HT-29 (cell line): ENCODE measurements at places on chromosomes 3 and 15.

DNA sequence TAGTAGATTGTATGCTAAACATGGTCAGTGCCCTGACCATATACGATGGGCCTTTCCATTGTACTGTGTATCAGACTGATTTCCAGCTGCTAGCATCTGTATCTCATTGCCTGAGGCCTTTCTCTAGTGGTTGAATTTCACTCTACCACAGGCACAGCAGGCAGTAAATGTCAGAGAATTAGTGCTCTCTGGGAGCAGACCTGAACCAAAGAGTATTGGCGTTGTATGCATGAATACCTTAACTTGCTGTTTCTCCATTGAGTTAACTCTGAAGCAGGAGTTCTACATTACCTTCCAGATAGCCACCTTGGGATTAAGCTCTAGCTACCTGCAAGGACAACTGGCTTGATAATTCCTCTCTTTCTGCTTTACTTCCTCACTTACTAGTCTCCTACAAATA, 439.2 kb upstream of the EPHA3 start:
- no peak for DNase-seq

- no peak for DNase-seq
Observed at GRCh38 chr3:50525191-50525910, 21.9 kb upstream of the CACNA2D2 start.

- DNase-seq = no peak
Observed at GRCh38 chr3:20378315-20378714, 192.3 kb upstream of the SGO1 start.

DNA sequence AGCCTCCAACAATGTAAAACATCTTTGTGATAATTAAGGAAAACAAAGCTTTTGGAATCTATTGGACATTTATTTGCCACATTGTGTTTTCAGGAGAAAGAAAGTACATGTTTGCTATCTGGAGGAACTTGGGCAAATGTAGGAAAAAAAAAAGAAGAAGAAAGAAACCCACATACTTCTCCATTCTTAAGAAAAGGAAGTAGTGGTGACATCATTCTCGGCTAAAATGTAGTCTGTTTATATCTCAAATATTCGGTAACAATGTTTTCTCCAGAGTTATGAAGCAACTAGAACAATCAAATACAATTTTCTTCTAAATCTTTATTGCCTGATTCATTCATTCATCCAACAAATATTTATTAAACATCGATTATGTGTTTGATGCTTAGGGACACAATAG, 2.3 kb upstream of the TGFBR2 start:
- no peak for DNase-seq

- no peak for DNase-seq
Observed at GRCh38 chr3:188339410-188340295, 185.7 kb downstream of the LPP start.

GRCh38 chr15:93200081-93200836, 111.2 kb upstream of the RGMA start:
- DNase-seq = no peak

DNA sequence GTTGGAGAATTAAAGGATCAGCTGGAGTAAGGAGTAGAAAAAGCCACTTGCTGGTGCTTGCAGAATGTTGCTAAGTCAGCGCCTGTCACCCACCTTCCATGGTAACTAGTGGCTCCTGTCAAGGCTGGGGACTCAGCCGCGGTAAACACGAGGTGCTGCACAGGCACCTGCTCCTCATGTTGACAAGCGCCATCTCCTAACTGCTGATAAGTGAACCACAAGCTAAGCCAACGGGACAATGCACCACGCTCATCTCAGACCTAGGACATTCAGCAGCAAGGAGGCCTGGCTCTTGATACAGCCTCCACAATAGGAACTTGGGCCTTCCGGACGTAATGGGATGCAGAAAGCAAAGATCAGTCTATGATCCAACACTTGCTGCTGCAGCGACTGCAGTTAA, 264.4 kb downstream of the OCA2 start:
- no peak for DNase-seq
